T-helper 22 cell (primary cell): ENCODE measurements at places on chromosomes 3 and 15.

DNA sequence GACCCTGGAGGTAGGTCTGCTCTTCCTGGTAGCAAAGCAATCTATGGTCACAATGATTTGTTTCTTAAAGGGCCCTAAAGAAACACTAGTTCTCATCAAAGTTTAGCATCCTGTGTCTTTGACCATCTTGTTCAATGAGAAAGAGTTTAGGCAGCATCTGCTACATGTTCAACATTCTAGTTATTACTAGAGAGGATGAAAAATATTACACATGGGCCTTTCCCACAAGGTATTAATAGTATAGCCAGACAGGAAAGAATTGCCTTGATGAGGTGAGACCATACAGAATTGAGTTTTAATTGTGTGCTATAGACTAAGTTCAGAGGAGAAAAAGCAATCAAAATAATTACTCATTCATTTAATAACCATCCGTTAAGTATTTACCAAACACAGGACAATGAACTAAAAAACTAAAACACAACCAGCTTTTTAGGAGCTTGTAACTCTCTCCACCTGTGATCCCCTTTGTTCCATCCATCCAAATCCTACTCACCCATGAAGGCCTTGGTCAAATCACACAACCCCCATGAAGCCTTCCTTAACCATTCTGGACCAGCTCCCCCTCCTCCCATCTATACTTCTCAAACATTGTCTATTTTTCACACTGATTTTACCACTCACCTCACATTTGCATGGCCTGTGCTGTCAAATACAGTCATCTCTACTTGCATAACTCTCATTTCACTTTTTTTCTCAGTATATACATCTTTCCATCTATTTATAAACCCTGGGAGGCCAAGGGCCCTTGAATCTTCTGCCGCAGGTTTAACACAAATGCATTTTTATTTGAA is 122.9 kb downstream of the RORA start:
- no peak for DNase-seq

GRCh38 chr3:119810018-119810435 is 28.1 kb downstream of the NR1I2 start:
- DNase-seq: peak; percentile 4

- DNase-seq: no peak
Measured at GRCh38 chr15:92801774-92802464, 98.2 kb upstream of the CHD2 start.

DNA sequence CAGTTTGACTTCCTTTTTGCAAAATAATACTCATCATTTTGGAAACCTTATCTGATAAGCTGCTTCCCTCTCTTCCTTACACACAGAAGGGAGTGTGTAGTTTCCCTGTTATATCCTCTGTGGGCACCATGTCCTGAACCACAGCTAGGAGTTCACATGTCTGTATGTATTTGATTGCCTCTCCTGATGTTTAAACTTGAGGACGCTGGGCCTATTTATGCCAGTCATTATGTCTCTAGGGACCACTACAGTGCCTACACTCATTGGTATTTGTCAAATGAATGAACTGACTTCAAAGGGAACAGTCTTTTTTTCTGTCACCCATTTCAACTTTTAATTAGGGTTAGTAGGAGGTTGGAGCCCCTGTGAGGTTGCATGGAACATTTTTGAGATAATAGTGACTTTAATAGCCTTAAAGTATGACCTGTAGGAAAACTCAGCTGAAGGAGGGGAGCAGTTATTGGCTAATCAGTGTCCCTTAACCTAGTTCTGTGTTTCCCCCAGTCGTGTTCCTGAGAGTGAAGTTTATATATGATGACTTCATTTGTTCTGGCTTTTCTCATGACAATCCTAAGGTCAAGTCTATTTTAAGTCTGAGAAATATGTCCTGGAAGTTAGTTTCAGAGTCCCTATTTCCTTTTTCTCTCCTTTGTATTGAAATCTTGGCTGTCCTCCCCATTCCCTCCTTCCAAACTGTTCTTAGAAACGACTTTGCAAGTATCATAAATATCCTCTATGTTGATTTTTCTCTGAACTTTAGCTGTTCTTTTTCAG is 28.9 kb downstream of the PDE8A start:
- no peak for DNase-seq

- DNase-seq: no peak
Measured at GRCh38 chr3:60989626-60990441, 261.4 kb downstream of the FHIT start.
